ENCODE measurements at places on chromosomes 7 and 10.
A peak's percentile ranks its signal among the peaks of the same experiment; 100 is the strongest.

- DNase-seq = peak; percentile 0
Observed at GRCh38 chr7:35467456-35467978, 213.6 kb upstream of the TBX20 start.

GRCh38 chr10:103691723-103692435, 163.5 kb downstream of the SH3PXD2A start:
- DNase-seq = no peak

GRCh38 chr7:2158331-2159175, 74.2 kb downstream of the MAD1L1 start:
- DNase-seq = no peak

GRCh38 chr10:62636825-62637248, 167.7 kb upstream of the ADO start:
- DNase-seq = peak; percentile 29

- DNase-seq = peak; percentile 9
Observed at GRCh38 chr7:12518920-12519681, 51.4 kb upstream of the SCIN start.

GRCh38 chr10:95229724-95230627, 35.9 kb downstream of the ACSM6 start:
- DNase-seq = peak; percentile 99

GRCh38 chr7:74489997-74490945, 36.6 kb downstream of the GTF2IRD1 start:
- no peak for DNase-seq

DNA sequence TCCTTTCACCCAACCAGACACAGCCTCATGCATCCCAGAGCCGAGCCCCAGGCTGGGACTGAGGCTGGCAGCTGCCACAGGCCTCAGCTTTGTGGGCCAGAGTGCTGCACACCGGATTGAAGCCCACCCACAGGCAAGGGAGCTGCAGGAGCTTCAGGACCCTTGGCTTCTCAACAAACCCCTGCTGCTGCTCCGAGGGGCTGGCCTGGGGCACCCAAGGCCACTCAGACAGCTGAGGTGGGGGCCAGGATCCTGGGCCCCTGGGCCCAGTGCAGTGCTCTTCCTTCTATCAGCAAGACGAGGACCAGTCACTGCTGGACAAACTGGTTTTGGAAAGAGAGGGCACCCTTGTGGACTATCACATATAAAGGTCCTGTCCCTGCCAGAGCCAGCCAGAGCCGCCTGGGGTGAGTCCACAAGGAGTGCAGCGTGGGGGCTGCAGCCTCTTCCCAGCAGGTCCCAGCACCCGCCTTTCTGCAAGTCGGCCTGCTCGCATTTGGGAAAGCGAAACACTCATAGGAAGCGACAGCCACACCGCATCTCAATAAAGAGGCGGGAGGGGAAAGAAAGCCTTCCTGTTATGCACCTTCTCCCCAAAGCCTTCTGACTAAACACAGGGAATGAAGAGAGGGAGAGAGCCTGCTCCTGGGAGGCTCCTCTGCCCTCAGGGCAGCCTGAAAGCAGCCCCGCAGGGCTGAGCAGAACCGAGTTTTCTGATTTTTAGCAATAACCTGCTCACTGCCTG, 9.5 kb upstream of the TCERG1L start:
- DNase-seq = no peak

- peak; percentile 83 for DNase-seq
Observed at GRCh38 chr10:115772606-115773005, 500.4 kb downstream of the GFRA1 start.

GRCh38 chr7:131955679-131956078, 399.3 kb upstream of the PODXL start:
- no peak for DNase-seq

DNA sequence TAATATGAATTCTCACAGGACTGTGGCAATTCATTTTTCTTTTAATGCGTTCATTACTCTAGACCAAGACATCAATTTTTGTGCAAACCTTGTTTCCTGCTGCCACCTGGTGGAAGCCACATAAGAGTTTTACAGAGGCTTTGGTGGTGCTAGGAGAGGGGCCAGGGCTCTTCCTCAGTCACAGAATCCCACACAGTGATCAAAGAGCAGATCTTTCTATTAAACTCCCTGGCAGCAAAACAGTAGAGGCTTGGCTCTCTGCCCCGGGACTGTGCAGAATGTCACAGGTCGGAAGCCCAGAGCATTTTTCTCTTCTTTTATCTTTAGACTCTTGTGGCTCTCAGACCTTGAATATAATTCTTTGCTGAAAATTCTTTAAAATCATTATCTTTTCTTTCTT, 506.4 kb upstream of the C7orf33 start:
- peak; percentile 15 for DNase-seq

- no peak for DNase-seq
Observed at GRCh38 chr7:106715730-106716129, 54.8 kb upstream of the CCDC71L start.

DNA sequence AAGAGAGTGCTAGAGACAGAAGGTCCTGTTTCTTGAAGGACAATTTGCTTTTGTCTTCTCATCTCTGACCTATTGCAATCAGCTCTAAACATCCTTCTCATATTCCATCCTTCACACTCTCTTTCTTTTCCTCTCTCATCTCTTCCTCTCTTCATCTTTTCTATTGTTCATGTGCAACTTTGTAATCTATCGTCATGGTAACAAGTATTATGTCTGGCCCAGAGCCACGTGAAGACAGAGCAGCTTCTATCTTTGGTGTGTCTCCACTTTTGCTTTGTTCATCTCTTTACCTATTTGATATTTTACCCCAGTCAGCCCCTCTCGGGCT, 104.9 kb upstream of the ABCB5 start:
- no peak for DNase-seq

GRCh38 chr10:43965033-43965917, 316.6 kb upstream of the ZNF32 start:
- peak; percentile 87 for DNase-seq

GRCh38 chr10:49093922-49094321, 21.4 kb downstream of the VSTM4 start:
- no peak for DNase-seq

DNA sequence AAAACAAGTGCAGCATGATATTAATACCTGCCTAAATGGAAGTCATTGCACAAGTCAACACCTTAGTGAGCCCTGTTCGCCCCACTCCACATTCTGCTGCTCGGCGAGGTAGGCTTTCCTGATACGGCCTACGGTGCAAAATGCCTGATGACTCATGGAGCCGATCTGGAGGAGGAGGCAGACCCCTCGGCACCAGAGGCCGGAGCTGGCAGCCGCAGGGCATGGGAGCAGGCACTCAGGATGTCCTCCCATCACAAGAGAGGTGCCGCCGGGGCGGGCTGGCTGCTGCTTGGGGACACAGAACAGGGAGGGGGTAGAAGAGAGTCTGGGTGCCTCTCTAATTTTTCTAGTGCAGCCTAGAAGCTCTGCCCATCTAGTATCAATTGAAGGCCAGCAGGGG, 418.5 kb upstream of the MGMT start:
- DNase-seq = no peak

- DNase-seq = no peak
Observed at GRCh38 chr10:126904516-126904817, 761 bp upstream of the DOCK1 start.

GRCh38 chr7:45146531-45147379, 10.8 kb upstream of the RAMP3 start:
- DNase-seq = no peak

DNA sequence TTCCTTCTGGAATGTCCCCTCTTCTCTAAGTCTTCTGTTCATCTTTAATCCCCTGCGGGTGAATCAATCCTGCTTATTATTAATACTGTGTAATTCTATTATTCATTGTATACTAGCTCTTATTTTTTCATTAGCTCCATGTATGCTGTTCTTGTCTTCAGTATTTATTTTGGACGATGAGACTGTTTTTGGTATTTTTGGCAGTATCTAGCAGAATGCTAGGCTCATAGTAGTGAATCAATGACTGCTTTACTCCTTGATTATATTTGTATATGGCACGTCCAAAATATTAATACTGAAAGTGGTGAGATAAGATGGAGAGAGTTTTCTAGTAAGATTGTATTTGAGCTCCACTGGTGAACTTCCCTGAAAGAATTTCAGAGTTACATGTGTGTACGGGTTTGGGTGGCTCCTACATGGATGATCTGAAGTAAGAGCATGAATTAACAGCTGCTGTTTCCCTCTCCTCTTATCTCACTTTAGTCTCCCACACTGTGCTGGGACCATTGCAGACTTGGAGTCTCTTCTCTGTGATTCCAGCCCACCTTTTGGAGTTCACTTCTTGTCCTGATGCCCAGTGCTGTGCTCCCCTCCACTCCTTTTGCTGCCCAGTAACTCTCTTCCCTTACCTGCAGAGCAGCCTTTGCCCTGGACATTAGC, 226.0 kb downstream of the CDK14 start:
- no peak for DNase-seq

- DNase-seq = peak; percentile 63
Observed at GRCh38 chr10:93701866-93702209, 554 bp downstream of the FRA10AC1 start.

- no peak for DNase-seq
Observed at GRCh38 chr10:133418289-133418993, 6.0 kb downstream of the SPRN start.

DNA sequence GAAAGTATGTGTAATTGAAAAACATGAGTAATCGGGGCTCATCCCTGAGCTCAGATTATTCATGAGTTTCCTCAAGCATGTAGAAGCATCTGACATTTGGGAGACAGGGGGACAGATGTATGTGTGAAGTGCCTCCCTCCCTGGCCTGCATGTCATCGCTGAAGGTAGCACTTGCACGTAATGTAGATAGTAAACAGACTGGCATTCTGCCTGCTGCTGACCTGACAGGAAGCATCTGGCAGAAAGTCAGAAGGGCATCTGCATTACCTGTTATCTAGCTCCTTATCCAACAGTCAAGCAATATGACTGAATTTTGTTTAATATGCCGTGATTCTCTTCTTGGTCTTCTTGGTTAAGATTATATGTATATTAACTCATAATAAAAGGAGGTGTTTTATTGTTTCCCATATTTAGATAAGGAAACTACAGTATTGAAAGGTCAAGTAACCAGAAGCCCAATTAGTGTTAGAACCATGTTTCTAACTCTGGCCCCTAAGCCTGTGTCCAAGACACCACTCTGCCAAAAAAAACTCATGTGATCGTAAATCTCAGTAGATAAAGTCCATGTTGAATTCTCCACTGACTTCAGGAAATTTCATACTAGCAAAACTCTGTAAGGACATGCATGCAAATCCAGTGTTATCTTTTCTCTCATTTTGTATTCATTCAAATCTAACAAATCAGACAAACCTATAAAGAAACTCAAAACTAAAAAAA, 918.1 kb upstream of the MBL2 start:
- DNase-seq = no peak
